ENCODE measurements at places on chromosomes 2 and 18. TPM values are rescaled to one million over a fixed set of nuclear protein-coding genes. Genes with fewer than 3 reads are reported as not detected.

- DNase-seq = no peak
Observed at GRCh38 chr2:202790676-202791075, 80.9 kb downstream of the ICA1L start.

GRCh38 chr2:201205515-201205849, 22.5 kb downstream of the CASP10 start:
- no peak for DNase-seq

- DNase-seq = no peak
Observed at GRCh38 chr2:189285349-189285748, 105.8 kb upstream of the COL5A2 start.

The LOXL3 gene
- total RNA-seq = 4.8 TPM

DNA sequence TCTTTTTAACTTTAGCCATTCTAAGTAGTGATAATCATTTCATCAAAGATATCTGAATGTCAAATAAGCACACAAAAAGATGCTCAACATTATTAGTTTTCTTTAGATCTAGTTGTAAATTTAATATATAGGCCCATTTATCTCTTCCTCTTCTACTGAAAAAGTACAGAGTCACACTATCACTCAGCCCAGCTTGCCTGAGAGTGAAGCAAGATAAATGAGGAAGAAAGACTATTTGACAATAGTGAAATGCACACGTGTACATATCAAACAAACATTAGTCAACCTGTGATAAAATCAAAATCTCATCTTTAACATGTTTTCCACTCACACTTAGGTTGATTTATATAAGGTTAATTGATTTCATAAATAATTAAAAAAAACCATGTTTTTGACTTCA, 83.5 kb upstream of the CCDC195 start:
- DNase-seq = no peak

- DNase-seq = no peak
Observed at GRCh38 chr2:65353927-65354326, 78.5 kb downstream of the SPRED2 start.

- no peak for DNase-seq
Observed at GRCh38 chr18:66749481-66750035, 145.7 kb upstream of the CDH19 start.

DNA sequence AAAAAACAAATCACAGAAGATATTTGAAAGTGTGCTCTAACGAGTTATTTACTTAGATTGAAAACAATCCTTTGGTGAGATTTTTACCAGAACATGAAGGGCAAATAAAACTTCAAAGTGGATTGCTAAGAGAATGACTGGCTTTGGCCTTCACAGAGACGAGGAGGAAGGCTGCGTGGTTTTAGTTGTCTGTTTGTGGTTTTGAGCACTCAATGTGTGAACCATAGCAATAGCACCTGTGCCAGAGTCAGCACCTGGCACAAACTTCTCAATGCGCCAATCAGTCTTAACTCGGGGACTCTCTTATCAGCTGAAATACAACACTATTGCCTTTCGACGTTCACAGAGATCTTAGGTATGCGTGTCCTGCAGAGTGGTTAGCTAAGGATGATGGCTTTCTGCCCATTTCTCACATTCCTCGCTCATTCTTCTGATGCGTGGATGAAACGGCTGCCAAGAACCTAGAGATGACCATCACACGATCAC, 70.0 kb downstream of the MBP start:
- DNase-seq = no peak

- no peak for DNase-seq
Observed at GRCh38 chr18:58266291-58266690, 222.3 kb downstream of the NEDD4L start.

- DNase-seq = no peak
Observed at GRCh38 chr2:41880561-41881243, 167.1 kb upstream of the PKDCC start.

DNA sequence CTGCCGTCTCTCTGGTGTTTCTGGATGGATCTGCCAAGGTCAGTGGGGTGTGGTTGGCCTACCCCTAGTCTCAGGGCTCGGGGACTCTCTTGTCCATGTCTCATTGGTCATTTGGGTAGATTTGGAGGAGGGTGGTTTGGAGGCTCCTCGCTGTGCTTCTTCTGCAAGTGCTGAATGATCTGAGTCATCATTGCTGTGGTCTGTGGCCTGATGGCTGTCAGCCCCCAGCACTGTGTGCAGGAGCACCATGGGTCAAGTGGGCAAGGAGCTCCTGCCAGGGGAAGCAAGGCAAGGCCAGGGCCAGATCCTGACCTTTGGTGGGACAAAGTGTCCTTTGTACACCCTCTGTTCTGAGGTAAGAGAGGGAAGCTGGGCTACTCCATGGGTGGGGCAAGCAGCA, 221.8 kb downstream of the FHOD3 start:
- DNase-seq = no peak

- DNase-seq = no peak
Observed at GRCh38 chr2:72104821-72105588, 42.7 kb downstream of the CYP26B1 start.

GRCh38 chr2:171864357-171864985, 29.6 kb downstream of the SLC25A12 start:
- no peak for DNase-seq

GRCh38 chr2:38076152-38076709, 280 bp upstream of the CYP1B1 start:
- peak; percentile 88 for DNase-seq

GRCh38 chr2:45010702-45011012, 1.4 kb upstream of the SIX2 start:
- no peak for DNase-seq

The GPR45 gene
- total RNA-seq = not detected

The EMILIN1 gene
- 25.8 TPM for total RNA-seq

The CCDC178 gene
- total RNA-seq = 0.27 TPM

DNA sequence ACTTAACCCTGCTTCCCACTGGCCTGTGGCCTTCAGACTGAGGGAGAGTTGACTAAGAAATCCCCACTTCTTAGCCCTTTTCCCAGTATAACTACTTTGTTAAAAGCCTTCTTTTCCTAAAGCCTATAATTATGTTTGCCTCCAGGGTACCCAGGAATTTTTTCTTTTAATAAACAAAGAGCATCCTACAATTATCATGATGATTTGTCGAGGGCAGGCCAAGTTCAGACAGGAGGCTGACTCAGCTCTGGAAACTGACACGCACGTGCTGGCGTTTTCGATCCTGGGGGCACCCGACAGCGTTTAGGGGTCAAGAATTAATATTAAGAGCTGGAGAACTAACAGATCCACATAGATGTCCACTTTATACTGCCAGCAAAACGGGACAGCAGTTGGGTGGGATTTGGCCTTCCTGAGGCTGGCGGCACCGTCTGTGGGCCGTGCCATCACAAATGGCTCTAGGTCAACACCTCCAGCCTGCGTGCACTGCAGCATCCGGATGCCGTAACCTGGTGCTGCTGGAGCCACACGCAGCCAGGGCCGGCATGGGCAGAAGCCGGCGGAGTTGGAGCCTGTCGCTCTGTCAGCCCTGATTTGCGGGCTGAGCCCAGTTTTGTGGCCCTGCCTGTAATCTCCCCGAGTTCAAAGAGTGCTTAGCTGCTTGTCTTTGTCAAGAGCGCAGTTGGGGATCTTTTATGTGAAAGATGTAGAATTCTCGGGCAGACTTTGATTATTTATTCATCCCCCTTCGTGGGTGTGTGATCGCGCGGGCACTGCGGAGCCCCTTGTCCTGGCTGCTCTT, 191.0 kb downstream of the GLI2 start:
- DNase-seq = no peak

- no peak for DNase-seq
Observed at GRCh38 chr2:132901661-132902060, 231.7 kb upstream of the LYPD1 start.

GRCh38 chr2:43233218-43234212, 7.1 kb upstream of the ZFP36L2 start:
- no peak for DNase-seq

DNA sequence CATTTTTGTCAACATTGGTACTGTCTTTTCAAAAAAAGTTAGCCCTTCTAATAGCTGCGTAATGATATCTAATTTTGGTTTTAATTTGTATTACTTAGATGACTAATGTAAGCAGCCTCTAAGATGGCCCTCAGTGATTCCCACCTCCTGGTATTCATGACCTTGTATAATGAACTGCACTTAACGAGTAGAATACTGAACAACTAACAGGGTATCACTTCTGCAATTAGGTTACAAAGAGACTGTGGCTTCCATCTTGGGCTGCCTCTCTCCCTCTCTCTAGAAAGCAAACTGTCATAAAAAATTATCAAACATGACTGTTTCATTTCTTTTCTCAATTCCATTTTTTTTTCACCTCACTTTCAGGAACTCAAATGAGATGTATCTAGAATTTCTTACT, 120.9 kb downstream of the RNF152 start:
- DNase-seq = no peak

DNA sequence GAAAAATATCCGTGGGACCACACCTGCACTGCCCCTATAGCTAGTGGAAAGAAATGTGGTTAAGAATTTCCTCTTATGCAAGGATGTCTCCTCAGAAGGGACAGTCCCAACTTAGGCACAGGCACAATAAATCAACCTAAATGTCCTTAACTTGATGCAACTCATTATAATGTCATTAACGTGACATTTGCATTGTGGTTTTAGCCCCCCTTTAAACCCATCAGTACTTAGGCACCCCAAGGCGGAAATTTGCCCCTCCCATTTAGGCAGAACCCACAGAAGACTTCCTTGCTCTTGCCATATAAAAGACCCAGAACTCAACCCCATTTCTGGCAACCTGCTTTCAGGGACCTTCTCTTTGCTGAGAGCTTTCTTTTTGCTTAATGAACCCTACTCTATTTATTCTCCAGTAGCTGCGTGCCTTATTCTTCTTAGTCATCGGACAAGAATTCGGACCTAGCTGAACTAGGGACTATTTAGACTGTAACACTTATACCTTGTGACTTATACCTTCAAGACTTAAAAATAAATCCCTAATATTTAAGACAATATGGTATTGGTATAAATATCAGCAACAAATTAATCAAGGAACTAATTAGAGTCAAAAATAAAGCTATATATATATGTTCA, 1281.6 kb upstream of the TMEFF2 start:
- no peak for DNase-seq

The HMSD gene
- not detected for total RNA-seq

DNA sequence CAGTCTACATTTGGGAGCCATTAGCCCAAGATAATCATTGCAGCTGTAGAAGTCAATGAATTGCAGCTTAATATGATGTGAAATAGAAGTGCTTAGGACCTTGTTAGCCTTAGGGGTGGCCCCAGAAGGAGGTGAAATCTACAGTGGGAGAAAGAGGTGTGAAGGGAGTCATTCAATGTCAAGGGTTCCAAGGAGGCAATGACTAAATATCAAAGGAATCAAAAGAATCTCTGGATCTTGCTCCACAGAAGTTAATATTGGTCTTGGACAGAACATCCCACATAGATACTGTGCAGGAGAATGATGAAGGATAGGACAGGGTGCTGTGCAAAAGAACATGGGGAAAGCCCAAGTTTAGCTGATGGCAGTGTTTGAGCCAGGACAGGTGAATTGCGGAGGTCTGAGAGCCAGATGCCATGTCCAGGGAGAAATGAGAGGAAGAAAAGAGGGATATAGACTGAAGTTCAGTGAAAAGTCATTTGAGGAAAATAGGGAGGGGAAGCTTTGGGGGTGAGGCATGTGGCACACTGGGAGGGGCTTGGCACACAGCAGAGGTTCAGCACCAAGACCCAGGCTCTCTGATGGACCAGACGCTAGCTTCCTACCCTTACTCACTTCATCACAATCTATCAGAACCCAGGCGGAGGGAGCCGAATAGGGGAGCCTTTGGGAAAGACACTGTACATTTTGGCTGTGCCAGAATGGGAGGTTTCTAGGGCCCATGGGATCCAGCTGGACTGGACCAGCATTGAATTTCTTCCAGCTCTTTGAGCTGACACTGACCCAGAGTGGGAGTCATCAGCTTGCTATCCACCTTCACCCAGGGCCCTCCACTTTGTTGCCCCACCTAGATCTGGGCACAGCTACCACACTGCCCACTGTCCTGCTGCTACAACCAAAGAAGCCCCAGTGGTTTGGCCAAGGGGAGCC, 2.2 kb downstream of the IL1F10 start:
- no peak for DNase-seq

The SP140L gene
- total RNA-seq = 6.1 TPM
